ENCODE measurements at places on chromosomes 1 and 21. TPM values are rescaled to one million over a fixed set of nuclear protein-coding genes. Genes with fewer than 3 reads are reported as not detected.

The S100A2 gene
- 0.27 TPM for total RNA-seq

The RAVER2 gene
- total RNA-seq = 18.0 TPM

DNA sequence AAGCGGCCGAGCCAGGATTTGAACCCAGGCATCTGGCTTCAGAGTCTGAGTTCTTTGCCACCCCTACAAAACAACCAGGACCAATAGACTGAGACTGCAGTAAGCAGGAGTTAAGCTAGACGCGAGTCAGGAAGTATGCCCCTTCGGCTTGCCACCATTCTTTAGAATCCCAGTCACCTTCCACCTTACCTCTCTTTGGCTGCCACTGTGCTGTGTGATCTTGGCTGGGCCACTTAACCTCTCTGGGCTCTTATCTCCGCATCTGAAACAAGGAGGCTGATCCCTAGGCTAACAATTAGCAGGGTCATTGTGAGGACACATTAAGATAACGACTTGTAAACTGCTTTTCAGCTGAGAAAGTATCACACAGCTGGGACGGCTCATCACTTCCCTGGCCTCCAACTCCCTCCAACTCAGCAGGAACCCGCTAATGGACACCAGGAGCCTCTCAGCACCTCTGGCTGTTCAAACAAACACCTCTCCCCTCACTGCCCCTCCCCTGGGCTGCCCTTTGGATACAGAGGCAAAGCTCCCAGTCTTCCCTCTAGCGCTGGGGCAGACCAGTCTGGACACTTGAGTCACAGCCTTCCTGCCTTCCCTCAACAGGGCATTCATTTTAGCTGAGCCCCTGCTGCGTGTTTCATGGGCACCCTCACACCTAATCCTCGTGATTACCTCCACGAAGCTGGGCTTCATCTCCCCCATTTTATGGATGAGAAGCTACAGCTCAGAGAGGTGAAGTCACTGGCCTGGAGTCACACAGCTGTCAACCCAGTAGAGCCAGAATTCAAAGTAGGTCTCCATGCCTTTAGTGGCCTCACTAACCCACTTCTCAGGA is 83.2 kb downstream of the CAMK2N1 start:
- no peak for DNase-seq

DNA sequence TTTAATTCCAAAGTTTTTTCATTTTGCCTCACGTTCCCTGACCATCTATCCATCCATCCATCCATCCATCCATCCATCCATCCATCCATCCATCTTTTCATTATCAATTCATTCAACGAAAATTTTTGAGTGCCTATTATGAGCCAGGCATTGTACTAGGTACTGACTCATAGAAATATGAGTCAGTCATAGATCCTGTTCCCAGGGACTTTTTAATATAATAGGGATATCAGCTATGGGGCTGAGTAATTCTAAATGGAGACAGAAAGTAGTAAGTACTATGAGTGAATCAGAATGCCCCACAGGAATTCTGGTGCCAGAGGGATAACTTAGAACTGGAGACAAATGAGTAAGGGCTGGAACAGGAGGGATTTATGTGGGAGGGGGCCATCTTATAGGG is 49.8 kb upstream of the GNG12 start:
- DNase-seq = no peak

Data from hematopoietic multipotent progenitor cell (in vitro differentiated cells).